ENCODE measurements at places on chromosomes 12 and 14. TPM values are rescaled to one million over a fixed set of nuclear protein-coding genes. Genes with fewer than 3 reads are reported as not detected.
A peak's percentile ranks its signal among the peaks of the same experiment; 100 is the strongest.

GRCh38 chr12:45407981-45408728, 192.3 kb downstream of the ANO6 start:
- DNase-seq, result no peak
- peaks cover 41% of the 10 kb centered on the region for H3K36me3 ChIP-seq
- H3K4me1 ChIP-seq, result no peaks in the 10 kb centered on the region
- no peak overlapping the region for H3K4me3 ChIP-seq
- H3K27ac ChIP-seq, result no peak overlapping the region

DNA sequence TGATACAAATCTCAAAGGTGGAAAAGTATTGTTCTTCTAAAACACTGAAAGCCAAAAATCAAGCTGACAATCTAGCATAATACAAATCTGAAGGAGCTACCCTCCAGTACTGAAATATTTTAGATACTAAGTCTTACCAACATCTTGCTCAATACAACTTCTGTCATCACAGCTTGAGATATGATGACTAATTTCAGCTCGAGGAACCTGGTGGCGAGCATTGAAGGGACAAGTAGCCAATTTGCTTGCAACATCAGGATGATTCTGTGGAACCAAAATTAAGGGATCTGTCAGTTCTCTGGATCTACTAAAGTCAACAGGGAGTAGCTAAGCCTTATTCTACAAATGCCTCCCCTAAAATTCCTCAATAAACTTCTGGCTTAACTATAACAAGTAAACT, 10.4 kb downstream of the GTSF1 start:
- H3K27ac ChIP-seq, result no peak overlapping the region
- peak; percentile 45 for DNase-seq
- H3K4me1 ChIP-seq, result no peaks in the 10 kb centered on the region
- H3K36me3 ChIP-seq, result no peaks in the 10 kb centered on the region
- no peak overlapping the region for H3K4me3 ChIP-seq

DNA sequence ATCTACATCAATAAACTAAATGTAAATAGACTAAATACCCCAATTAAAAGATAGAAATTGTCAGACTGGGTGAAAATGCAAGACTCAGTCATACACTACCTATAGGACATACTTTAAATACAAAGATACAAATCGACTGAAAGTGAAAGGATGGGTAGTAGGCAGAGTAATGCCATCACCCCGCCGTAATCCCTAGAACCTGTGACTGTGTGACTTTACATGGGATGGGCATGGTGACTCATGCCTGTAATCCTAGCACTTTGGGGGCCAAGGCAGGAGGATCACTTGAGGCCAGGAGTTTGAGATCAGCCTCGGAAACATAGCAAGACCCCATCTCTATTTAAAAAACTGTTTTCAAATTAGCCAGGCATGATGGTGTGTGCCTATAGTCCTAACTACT, 2.6 kb upstream of the EVL start:
- H3K4me3 ChIP-seq, result no peak overlapping the region
- H3K4me1 ChIP-seq, result peaks cover 33% of the 10 kb centered on the region
- no peak for DNase-seq
- H3K27ac ChIP-seq, result no peak overlapping the region
- no peaks in the 10 kb centered on the region for H3K36me3 ChIP-seq
- H3K27me3 ChIP-seq, result no peaks in the 10 kb centered on the region

DNA sequence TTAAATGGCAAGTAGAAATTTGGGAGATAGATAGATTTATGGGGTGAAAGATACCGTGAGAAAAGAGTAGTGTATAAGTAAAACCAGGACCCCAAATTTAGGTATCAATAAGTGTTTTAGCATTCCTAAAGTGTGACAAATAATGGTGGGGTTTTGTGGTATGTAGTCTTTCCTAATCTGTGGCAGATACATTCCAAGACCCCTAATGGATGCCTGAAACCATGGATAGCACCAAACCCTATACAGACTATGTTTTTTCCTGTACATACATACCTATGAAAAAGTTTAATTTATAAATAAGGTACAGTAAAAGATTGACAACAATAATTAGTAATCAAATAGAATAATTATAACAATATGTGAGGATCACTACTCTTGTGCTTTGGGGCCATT, 14.4 kb upstream of the TCP11L2 start:
- no peak overlapping the region for H3K27ac ChIP-seq
- no peaks in the 10 kb centered on the region for H3K27me3 ChIP-seq
- DNase-seq, result no peak

- H3K27me3 ChIP-seq, result no peaks in the 10 kb centered on the region
- peaks cover 10% of the 10 kb centered on the region for H3K4me1 ChIP-seq
- DNase-seq, result no peak
- H3K36me3 ChIP-seq, result no peaks in the 10 kb centered on the region
Observed at GRCh38 chr12:68673788-68674187, 13.0 kb upstream of the NUP107 start.

Gene SYCP3
- total RNA-seq, result 1.3 TPM

Gene RNASE4
- total RNA-seq, result 81.2 TPM

Gene SPRING1
- total RNA-seq, result 125 TPM

Measured in upper lobe of left lung (tissue), 6 donors.